T-helper 1 cell (primary cell): ENCODE measurements at places on chromosomes 7 and 10.

DNA sequence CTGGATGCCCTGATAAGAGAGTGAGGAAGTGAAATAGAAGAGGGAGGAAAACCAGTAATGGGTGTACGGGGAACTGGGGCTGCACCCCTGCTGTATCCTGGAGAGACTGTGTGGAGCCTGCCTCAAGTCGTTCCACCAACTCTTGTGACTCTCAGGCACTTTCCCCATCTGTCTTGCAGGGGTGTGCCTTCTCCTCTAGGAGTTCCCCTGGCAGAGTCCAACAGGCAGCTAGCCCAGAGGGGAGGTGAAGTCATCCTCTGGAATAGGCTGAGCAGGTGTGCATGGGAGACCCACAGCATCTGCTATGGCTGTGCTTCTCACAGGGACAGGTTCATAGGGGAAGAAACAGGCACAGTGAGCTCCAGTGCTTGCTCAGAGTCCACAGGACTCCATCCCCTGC lies 46.8 kb downstream of the WIPF3 start:
- DNase-seq = no peak

GRCh38 chr10:29237786-29238185 lies 51.1 kb upstream of the LYZL1 start:
- no peak for DNase-seq

DNA sequence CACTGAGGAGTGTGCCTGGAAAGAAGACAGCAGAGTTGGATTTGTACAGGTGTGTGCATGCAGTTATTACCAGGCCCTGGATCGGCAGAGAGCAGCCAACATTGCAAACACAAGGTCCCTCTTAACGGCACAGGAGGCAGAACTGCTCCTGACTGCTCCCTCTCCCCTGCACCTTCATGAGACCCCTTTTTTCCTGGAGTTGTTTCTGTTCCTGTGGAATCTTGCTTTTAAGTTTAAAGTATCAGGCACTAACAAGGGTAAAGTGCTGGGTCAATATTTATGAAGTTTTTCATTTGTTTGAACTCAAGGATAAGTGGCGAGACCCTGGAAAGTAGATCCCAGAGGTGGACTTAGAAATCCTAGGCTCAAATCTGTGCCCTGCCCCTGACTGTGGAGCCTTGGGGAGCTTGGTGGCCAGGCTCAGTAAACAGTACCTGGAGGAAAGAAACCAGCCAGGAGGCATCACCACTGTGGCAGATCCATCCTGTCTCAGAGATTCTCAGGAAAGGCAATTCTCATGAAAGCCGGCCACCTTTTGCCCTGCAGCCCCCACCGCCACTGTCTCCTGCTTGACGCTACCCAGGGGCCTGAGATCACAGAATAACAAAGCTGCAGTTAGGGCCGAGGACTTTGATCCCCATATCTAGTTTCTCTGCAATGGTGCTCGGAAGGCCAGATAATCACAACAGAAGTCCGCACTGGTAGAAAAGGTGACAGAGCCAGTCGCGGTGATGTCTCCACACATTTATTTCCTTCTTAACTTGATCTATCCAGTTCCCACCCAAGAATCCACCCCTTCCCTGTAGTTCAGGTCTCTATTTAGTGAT lies 36.7 kb downstream of the DDC start:
- DNase-seq = no peak

- no peak for DNase-seq
Observed at GRCh38 chr10:70902661-70903261, 14.4 kb upstream of the PCBD1 start.

- no peak for DNase-seq
Observed at GRCh38 chr10:11579885-11580284, 31.6 kb downstream of the USP6NL start.

GRCh38 chr7:676972-677385 lies 49.5 kb upstream of the DNAAF5 start:
- no peak for DNase-seq

DNA sequence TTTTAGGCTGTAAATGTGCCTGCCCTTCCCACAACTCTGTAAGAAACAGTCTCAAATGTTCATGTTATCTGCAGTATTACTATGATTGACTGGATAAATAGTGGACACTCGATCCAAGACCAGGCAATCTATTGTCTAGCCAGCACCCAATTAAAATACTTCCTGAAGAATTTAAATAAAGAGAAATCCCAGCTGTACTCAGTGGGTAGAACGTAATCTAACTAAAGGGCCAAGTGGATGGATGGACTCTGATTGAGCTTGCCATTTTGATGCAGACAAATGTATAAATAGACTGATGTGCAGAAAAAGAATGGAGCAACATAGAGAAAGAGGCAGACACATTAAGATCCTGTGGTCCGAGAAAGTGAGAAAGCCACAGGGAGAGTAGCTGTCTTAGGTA lies 158.0 kb downstream of the IPMK start:
- DNase-seq = no peak

DNA sequence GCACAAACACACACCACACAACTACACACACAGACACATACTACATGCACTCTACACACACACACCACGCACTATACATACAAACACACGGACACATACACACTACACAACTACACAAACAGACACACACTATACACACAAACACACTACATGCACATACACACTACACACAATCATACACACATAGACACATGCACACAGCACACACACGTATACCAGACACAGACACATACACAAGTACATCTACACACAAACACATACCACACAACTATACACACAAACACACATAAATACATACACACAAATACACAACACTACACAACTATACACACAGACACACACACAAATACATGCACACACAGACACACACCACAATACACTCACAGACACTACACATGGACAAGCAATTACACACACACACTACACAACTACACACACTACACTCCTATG lies 4.6 kb downstream of the GPR15LG start:
- DNase-seq = no peak

DNA sequence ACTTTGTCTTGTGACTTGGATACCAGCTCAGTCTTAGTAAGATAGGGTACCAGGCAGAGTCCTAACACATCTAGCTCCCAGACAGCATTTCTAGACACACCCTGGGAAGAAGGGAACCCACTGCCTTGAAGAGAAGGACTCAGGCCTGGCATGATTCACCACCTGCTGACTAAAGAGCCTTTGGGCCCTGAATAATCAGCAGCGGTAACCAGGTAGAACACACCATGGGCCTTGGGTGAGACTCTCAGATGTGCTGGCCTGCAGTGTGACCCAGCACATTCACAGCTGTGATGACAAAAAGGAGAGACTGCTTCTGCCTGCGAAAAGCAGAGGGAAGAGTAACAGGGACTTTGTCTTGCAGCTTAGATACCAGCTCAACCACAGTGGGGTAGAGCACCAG lies 10.4 kb upstream of the TNKS2 start:
- no peak for DNase-seq

- DNase-seq = no peak
Observed at GRCh38 chr10:119377958-119378736, 164.4 kb downstream of the RGS10 start.

GRCh38 chr7:98323597-98324322 lies 42.3 kb downstream of the BRI3 start:
- DNase-seq = no peak

DNA sequence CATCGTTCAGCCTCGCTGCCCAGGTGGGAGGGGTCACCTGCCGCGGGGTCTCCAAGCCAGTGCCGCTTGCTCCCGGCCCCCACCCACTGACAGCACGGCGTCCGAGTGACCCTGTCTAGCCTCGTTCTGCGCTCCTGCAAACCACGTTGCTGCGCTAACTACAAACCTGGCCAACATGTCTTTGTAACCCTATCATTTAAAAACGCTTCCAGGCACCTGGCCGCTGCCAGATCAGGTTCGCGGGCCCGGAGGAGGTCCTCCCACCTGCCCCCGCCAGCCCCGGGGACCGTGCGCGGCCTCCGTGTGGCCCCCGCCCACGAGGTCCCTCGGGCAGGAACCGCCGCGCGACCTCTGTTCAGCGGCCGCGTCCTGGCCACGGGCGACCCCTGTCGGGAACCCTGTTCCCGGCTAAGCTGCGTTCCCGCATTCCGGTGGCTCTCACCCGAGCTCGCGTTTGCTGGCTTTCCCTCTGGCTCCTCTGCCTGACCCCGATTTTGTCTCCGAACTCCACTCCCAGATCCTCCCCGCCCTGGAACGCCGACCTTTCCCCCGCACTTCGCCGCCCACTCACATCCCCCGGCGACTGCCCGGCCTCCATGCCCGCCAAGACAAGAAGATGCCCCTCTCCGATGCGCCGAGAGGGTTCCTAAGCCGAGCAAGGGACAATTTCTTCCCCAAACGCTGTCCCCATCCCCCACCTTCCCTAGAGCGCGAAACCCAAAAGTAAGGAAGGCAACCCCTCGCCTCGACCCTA lies 2.4 kb downstream of the SFMBT2 start:
- DNase-seq = peak; percentile 41

DNA sequence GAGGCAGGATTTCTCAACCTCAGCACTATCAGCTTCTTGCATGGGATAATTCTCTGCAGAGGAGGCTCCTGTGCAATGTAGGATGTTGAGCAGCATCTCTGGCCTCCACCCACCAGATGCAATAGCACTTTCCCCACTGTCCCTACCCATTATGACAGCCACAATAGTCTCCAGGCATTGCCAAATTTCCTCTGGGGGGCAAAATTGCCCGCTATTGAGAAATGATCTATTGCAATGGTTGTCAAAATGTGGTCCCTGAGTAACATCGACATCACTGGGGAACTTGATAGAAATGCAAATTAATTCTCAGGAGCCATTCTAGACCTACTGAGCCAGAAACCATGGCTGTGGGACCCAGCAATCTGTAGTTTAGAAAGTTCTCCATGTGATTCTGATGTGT lies 7.0 kb downstream of the KCNK18 start:
- DNase-seq = no peak

- DNase-seq = no peak
Observed at GRCh38 chr10:58210160-58210559, 57.5 kb downstream of the IPMK start.

DNA sequence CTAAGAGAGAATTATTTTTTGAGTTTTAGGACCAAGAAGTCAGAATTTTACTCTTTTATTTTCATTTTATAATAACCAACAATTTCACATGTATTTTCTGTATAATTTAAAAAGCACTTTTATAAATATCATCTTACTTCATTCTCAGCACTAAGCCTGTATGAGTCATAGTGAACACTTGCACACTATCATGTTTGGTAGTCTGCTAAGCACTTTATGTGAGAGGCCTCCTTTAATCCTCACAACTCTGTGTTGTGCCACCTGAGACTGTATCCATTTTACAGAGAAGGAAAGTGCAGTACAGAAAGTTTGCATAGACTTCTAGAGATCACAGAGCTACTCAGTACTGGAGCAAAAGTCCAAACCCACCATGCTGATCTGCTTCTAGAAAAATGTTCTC lies 939.6 kb downstream of the NRG3 start:
- no peak for DNase-seq

GRCh38 chr7:114979388-114979787 lies 57.5 kb downstream of the MDFIC start:
- no peak for DNase-seq

DNA sequence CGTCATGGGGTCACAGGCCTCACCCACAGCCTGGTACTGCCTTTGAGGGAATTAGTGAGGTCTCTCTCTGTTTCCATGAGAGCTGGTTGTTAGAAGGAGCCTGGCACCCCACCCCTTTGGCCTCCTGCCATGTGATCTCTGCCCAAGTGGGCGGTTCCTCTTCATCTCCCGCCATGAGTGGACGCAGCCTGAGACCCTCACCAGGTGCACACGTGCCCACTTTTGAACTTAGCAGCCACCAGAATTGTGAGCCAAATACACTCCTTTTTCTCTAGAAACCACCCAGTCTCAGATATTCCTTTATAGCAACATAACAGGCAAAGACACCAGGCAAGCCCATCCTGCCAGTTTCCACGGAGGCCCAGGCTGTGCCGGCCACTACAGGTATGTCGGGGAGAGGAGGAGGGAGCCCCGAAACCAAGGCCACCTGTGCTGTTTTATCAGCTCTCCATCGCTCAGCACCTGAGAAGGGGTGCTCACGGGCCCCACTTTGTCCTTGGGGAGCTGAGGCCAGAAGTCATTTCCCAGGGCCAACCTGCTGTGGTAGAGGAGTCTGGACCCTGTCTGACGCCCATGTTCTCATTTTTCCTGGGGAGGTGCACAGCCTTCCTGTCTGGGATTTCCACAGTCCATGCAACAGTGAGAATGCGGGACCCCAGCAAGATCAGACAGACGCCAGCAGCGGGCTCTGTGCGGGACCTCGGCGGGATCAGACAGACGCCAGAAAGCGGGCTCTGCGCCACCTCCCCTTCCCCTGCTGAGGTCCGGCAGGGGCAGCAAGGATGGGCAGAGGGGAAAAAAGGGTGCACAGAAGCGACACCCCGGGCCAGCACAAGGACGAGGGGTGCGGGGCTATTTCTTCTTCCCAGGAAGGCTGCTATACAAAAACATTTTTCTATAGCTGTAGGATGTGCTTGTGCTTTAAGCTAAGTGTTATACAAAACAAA lies 220.5 kb downstream of the ELFN1 start:
- DNase-seq = no peak

DNA sequence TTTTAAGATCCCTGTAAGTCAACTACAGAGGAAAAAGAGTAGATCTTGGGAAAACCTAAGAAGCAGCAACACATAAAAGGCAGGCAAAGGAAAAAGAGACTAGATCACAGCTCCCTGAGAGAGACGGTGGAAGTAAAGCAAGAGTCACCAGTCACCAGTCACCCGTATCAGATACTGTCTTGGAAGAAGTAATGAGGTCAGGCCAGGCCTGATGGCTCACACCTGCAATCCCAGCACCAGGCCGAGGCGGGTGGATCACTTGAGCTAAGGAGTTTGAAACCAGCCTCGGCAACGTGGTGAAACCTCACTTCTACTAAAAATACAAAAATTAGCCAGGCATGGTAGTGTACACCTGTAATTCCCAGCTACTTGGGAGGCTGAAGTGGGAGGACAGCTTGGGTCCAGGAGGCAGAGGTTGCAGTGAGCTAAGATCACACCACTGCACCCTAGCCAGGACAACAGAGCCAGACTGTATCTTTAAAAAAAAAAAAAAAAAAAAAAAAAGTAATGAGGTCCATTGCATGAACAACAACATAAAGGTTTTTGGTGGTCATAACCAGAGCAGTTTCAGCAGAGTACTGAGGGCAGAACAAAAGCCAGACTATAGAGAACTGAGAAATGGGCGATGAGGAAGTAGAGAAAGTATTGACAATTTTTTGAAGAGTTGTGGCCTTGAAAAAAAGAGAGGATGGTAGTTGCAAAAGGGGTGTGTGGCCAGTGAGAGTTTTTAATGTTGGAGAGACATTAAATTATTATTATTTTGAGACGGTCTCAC lies 16.9 kb downstream of the ZNF713 start:
- no peak for DNase-seq

- DNase-seq = no peak
Observed at GRCh38 chr10:59006511-59007306, 169.7 kb upstream of the PHYHIPL start.

- no peak for DNase-seq
Observed at GRCh38 chr10:6181249-6181648, 21.5 kb upstream of the PFKFB3 start.

GRCh38 chr10:100303724-100304319 lies 17.3 kb upstream of the BLOC1S2 start:
- no peak for DNase-seq

GRCh38 chr10:65675236-65675635 lies 1250.6 kb upstream of the LRRTM3 start:
- no peak for DNase-seq

- DNase-seq = no peak
Observed at GRCh38 chr7:12174931-12175330, 36.2 kb upstream of the TMEM106B start.
